ENCODE measurements at places on chromosomes 4 and X.

GRCh38 chr4:98510340-98510739 lies 148.1 kb downstream of the TSPAN5 start:
- no peak for DNase-seq

DNA sequence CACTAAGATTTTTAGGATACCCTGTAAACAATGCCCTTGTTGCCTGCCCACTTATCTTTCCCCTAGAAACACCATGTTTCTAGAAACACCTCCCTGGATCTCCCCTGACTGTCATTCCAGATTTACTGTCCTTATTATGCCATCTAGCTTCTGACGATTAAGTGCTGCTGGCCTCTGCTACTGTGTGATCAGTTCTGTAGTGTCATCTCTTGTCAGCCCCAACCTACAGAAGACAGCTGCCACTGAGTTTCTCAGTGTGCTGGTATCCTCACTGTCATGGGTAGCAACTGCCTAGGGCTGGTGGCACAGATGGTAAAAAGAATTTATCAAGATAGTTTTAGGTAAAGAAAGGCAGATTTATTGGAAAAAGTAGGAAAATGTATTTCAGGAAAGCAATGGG lies 68.7 kb upstream of the WWC2 start:
- no peak for DNase-seq

DNA sequence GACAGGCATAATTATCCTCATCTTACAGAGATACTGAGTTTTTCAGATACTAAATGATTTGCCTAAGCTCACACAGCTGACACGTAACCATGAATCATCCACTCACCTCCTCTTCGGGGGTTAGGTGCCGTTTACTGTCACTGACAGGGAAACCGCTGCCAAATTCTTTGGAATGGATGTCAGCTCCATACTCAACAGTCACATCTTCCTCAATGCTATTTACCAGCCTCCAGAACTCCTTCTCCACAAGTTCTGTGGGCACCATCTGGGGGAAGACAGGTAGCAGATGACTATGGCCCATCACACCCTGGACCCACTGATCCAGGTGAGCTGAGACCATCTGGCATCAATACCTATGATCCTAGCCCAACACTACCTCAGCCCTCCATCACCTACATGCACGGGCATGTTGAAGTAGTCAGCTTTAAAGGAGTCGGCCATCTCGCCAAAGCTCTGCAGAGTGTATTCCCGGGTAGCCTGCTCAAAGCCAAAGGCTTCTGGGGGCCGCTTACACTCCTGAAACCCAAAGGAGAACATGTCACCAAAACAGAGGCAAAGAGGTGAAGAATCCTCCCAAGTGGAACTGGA lies 13.5 kb downstream of the KDM5C start:
- DNase-seq, result no peak

- DNase-seq, result no peak
Measured at GRCh38 chr4:78057135-78057599, at the start of gene FRAS1. Gene FRAS1, plus strand, starts transcription at chr4:78057323. Its CDS starts 687 bp downstream, at chr4:78058010.

- DNase-seq, result no peak
Measured at GRCh38 chrX:23332888-23333821, 1.5 kb upstream of the PTCHD1 start.

DNA sequence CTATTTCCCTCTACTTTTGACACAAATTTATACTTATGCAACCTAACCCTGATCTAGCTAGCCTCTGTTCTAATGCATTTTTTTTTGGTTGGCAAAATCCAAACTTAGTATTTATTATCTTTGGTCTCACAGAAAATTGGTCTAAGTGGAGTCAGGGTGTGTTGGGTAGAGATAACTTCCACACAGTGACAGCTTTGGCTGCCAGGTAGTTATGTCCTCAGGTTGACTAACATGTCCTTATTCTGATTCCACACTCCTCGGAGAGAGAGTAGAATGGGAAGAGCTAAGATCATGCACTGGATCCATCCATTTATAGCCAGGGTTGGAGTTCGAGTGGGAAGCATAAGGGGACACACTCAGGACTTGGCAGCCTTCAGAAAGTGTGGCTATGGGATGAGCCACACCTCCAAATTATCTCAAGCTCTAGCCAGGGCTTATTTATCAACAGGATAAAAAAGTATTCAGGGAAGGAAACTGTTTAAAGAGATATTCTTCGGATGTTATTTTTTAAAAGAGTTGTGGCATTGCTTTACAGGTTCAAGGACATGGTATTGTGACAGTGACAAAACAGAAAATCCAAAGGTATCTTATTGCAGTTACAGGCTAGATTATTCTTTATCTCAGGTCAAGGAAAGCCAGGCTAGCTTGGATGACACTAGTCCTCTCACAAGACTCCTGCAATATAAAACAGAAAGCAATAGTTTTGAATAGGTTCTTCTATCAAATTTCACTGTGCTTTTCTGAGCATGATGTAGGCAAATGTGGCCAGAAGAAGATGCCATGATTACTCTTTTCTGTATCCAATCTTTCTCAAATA lies 51.5 kb downstream of the NPY1R start:
- no peak for DNase-seq

DNA sequence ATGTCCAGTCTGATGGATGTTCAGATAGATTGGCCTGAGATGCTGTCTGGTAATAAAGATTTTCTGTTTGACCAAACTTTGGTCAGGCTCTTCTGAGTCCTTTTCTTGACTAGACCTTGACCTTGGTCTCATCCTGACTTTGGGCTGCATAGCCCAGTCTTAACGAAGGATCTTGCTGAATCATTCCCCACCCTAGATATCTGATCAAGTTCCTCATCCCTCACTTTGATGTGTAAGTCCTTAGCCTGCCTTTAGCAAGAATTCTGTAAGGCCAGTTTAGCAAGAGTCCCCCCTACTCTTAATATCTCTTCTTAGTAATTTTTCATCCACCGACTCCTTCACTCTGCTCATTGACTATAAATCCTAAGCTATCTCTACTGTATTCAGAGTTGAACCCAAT lies 244.4 kb upstream of the JADE1 start:
- DNase-seq, result no peak

- DNase-seq, result no peak
Measured at GRCh38 chrX:155246748-155247147, 17.5 kb downstream of the RAB39B start.

DNA sequence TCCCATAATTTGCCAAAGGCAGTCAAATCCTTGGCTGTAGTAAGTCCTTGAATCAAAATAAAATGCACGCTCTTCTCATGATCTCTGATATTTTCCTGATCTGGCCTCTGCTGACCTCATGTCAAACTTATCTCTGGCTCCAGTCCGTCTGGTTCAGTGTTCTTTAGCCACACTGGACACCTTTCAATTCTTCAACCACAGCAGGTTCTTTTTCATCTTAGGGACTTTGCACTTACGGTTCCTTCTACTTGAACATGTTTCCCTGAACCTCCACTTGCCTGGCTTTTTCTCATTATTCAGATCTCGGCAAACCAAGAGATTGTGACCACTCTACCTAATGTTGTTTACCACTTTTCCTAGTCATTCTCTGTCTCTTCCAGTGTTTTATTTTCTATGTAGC lies 10.3 kb downstream of the ENPEP start:
- no peak for DNase-seq

GRCh38 chrX:40434947-40435346 lies 145.8 kb upstream of the ATP6AP2 start:
- DNase-seq, result no peak

DNA sequence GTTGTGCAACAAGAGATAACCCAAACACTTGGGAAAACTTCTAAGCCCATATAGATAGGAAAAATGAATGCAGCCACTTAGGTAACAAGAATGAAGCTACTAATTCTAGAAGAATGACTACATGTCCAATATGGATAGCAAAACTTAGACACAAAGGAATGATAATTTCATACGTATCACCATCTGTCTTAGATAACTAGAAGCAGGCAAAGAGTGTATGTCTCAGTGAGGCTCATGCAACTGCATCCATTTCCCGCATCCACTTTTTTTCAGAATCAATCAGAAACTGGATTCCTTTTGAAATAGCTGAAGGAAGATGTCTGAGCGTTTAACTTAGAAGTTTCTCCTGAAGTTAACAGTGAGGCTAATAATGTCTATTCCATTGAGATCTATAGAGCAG lies 408.7 kb upstream of the PITX2 start:
- DNase-seq, result no peak

DNA sequence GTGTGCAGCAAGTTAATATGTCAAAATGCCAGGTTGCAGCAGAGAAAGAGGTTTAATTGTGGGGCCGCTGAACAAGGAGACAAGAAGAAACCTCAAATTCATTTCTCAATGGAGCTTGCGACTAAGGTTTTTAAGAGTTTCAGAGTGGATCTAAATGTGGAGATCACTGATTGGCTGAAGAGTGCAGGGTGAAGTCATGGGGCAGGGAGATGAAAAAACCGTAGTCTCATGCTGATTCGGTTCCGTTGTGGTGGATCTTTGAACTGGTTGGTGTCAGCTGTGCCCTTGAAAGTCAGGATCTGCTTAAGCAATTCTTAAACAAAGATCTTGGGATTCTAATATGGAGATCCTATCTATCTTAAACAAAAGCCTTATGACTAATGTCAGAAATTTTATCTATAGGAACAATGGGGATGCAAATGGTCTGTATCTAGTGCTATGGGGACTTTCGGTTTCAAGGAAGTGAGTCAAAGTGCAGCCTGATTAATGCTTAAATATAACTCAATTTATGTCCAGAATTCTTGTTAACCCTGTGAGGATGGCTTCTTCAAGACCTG lies 173.9 kb upstream of the CENPE start:
- DNase-seq, result no peak
